Kidney (tissue), 22 donors: ENCODE measurements at places on chromosomes 6 and 20.
A peak's percentile ranks its signal among the peaks of the same experiment; 100 is the strongest.

DNA sequence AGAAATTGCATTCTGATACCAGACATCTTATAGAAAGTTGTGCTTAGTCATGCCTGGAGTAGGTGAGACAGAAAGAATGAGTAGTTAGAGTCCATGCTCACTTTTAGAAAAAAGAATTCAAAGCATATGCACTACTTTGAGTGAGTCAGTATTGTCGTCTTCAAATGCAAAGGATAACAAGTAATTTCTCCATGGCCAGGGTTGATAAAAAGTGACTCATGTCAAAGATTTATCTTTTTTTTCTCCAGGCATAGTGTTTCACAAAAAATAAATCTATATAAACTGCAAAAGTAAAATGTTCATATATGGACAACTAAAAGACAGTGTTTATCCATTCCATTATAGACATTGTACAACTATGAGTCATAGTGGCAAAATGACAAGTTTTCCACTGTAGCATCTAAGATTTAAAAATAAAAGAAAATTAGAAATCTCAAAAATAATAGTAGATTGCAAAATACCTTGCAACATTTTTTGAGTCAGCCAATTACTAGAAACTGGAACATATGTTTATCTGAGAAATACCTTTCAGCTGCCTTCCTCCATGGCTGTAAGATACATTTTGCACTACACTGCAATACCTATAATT lies 329.6 kb downstream of the GRIK2 start:
- H3K27ac ChIP-seq, result no peak overlapping the region
- no peak overlapping the region for H3K4me3 ChIP-seq
- no peaks in the 10 kb centered on the region for H3K36me3 ChIP-seq
- no peaks in the 10 kb centered on the region for H3K4me1 ChIP-seq
- no peak for DNase-seq

GRCh38 chr20:43849496-43850186 lies 65.0 kb upstream of the TOX2 start:
- no peaks in the 10 kb centered on the region for H3K4me1 ChIP-seq
- peak overlapping the region; percentile 65 for H3K27ac ChIP-seq
- H3K36me3 ChIP-seq, result no peaks in the 10 kb centered on the region

DNA sequence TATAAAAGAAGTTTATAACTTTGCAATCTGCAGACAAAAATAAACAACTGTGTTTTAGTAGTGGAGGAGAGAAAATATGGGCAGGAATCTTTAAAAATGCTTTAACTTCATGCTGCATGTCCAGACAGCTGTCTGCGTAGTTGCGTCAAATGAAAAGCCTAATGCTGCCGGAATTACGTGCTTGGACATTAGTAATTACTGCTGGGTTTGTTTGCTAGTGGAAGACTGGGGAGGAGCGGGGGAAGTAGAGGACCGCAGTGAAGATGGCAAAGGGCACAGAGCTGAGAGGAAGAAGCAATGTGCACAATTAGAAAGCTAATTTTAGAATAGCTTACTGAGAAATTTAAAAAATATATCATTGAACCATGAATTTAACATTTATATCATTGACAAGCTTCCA lies 2.4 kb downstream of the SNAP25 start:
- no peaks in the 10 kb centered on the region for H3K36me3 ChIP-seq

GRCh38 chr6:2797564-2798031 lies 32.4 kb downstream of the WRNIP1 start:
- H3K4me1 ChIP-seq, result no peaks in the 10 kb centered on the region
- no peaks in the 10 kb centered on the region for H3K27me3 ChIP-seq
- no peak overlapping the region for H3K4me3 ChIP-seq
- H3K36me3 ChIP-seq, result no peaks in the 10 kb centered on the region

DNA sequence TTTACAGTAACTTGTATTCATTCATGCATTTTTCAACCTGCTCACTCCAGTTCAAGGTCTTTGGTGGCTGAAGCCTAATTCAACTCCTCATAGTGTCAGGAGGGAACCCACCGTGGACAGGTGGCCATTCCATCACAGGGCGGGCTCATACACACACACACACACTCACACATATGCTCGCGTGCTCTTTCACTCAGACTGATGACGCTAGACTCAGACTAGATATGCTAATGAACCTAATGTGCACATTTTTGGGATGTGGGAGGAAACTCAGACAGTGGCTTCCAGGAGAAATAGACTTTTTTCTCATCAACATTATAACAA lies 56.7 kb downstream of the TRIM27 start:
- no peaks in the 10 kb centered on the region for H3K4me1 ChIP-seq
- no peak for DNase-seq
- H3K27me3 ChIP-seq, result no peaks in the 10 kb centered on the region
- H3K4me3 ChIP-seq, result peak overlapping the region; percentile 48
- no peak overlapping the region for H3K27ac ChIP-seq
